Esophagus squamous epithelium (tissue), 5 donors: ENCODE measurements at places on chromosomes 3 and 15.

GRCh38 chr15:65529762-65530317 lies 423 bp upstream of the HACD3 start:
- DNase-seq, result no peak

DNA sequence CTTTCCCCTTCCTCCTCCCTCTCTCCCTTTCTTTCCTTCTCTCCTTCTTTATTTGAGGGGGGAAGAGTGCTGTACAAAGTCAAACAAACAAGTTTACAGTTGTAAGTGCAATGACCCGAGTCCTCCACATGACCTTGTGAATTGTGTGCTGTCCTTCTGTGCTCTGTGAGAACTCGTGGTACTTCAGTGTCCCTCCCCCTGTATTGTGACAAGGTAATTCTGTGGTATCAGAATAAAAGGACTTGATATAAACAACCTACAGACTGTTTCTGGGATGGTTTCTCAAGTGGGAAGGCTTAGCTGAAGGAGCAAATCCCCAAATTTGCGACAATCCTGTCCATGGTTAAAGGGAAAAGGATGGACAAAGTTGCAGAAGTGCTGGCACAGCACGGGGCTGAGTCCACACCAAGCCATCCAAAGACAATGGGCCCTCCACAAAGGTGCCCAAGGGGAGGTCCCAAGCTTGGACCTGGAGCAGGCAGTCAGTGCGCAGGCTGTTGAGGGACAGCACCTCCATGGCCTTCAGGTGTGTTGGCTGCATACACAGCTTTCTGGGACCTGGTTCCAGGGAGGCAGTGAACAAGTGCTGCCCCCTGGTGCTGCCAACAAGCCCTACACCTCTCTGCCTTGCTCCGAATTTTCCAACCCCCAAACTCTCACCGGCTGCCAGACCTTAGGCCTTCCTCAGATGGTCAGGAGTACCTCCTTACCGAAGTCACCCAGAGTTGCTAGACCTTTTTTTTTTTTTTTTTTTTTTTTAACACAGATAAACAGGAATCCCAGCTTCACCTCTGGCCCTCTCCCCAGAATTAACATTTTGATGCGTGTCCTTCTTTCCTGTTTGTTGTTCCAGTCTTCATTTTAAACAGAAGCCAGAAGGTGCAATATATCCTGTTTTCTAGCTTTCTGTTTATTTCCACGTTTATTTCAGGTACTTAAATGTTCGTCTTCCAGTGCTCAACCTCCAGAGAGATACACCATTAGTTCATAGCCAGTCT lies 2.6 kb upstream of the APEH start:
- no peak for DNase-seq

- no peak for DNase-seq
Observed at GRCh38 chr3:69320871-69321271, 65.0 kb downstream of the FRMD4B start.

- DNase-seq, result no peak
Observed at GRCh38 chr3:47005212-47006144, 26.0 kb downstream of the NBEAL2 start.

- DNase-seq, result no peak
Observed at GRCh38 chr15:63339006-63339766, 42.5 kb downstream of the CA12 start.

- no peak for DNase-seq
Observed at GRCh38 chr3:32340039-32340438, 51.6 kb upstream of the CMTM7 start.

DNA sequence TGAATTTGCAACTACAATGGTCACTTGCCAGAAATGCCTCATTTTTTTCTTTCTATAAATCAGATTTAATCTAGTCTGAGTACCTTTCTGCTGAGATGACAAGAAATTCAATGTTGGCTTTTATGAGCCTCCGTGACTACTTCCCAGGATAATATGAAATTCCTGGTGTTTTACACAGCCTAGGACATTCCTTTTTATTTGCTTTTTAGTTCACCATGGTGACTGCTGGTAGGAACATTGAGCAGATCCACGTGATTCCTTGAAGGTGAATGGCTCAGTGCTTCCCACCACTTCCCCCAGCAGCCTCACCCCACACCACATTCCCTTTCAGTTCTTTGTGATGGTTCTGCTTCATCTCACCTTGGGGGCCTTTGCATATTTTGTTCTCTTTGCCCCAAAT lies 4.3 kb upstream of the NPTN start:
- no peak for DNase-seq

- DNase-seq, result no peak
Observed at GRCh38 chr15:85024509-85025336, 43.1 kb downstream of the PDE8A start.

- no peak for DNase-seq
Observed at GRCh38 chr3:193768070-193768394, 175.0 kb downstream of the OPA1 start.

DNA sequence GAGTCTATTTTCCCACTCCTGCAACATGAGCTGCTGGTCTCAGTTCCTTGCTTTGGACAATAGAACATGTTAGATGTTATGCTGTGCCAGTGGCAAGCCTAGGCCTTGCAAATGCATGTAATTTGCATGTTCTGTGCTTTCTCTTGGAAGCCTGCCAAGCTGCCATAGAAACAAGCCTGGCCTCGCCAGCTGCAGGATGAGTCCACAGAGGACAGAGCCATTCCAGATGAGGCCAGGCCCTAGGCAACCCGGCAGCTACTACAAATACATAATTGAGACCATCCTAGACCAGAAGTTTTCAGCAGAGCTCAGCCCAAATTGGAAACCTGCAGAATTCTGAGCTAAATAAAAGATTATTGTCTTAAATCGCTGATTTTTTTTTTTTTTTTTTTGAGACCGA lies 39.6 kb downstream of the TRIM69 start:
- DNase-seq, result no peak

DNA sequence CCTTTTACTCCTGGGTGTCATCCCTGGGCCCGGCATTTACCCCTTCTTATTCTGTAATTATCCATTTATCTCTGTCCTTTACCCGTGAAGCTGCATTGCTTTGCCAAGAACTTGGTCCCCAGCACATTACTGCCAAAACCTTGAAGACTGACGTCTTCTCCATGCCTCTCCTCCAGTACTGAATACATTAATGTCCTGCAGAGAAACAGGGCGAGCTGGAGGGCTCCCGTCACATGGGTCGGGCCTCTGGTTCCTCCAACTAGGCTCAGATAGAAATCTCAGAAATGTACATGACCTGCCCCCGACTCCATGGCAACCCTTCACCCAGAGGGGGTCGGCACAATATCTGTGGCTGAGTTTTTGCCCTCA lies 445 bp downstream of the EFCAB12 start:
- no peak for DNase-seq

DNA sequence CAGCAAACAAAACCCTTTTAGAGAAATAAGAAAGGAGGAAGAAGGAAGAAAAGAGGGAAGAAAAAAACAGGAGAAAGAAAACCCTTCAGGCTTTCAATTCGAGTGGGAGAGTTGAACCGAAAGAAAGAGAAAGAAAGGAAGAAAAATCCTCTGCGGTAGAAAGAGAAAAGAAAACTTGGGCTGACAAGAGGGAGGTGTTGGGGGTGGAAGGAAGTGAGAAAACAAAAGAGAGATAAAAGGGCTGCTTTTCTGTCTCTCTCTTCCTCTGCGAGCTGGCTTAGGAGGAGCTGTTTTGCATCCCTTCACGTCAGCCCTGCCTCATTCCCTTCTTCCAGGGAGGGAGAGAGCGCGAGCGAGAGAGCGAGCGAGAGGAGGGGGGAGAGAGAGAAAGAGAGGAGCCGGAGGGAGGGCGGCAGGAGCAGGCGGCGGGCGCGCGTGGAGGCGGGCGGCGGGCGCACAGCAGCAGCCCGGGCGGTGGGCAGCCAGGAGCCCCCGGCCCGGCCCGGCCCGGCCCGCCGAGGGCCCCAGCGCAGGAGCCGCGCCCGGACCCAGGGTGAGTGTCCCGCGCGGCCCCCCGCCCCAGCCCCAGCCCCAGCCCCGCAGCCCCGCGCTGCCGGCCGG lies at the start of gene ZNF710:
TSS of gene ZNF710 (plus strand) at position 263 of the 621 bp plus-strand sequence. CDS start 65,814 bp downstream, outside the sequence.
- no peak for DNase-seq

- no peak for DNase-seq
Observed at GRCh38 chr3:111903067-111903511, 44.0 kb downstream of the PHLDB2 start.
